Activated T-cell treated with anti-CD3 and anti-CD28 coated beads, Interleukin-2, amount 50 U/mL, for 1 hour (primary cell): ENCODE measurements at places on chromosomes 11 and 22.

- DNase-seq, result no peak
These were observed 21.6 kb downstream of the PPARA start for GRCh38 chr22:46171940-46172339.

GRCh38 chr22:25104367-25104766, 95.3 kb upstream of the CRYBB3 start:
- DNase-seq, result no peak

- no peak for DNase-seq
These were observed 39.5 kb upstream of the SLC1A2 start for GRCh38 chr11:35458846-35459245.

GRCh38 chr11:29490938-29491337, 525.9 kb downstream of the KCNA4 start:
- no peak for DNase-seq

- DNase-seq, result no peak
These were observed 15.0 kb upstream of the OR51M1 start for GRCh38 chr11:5368502-5369043.

DNA sequence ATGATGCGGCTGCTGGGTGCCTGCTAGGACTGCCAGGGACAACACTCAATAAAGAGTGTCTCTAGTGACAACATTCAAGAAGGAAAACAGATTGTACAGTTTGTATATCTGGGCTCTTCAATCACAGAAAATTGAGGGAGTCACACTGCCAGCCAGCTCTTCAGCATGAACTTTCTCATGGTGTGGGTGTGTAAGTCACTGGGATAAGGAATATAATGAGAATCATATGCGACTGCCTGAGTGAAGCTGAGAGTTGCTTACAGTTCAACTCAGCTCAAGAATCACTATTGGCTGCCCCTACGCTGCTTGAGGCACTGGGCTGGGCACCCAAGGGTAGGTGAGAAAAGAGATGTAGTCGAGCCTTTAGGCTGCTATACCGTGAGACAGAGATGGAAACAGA, 328.1 kb upstream of the PITPNB start:
- no peak for DNase-seq

DNA sequence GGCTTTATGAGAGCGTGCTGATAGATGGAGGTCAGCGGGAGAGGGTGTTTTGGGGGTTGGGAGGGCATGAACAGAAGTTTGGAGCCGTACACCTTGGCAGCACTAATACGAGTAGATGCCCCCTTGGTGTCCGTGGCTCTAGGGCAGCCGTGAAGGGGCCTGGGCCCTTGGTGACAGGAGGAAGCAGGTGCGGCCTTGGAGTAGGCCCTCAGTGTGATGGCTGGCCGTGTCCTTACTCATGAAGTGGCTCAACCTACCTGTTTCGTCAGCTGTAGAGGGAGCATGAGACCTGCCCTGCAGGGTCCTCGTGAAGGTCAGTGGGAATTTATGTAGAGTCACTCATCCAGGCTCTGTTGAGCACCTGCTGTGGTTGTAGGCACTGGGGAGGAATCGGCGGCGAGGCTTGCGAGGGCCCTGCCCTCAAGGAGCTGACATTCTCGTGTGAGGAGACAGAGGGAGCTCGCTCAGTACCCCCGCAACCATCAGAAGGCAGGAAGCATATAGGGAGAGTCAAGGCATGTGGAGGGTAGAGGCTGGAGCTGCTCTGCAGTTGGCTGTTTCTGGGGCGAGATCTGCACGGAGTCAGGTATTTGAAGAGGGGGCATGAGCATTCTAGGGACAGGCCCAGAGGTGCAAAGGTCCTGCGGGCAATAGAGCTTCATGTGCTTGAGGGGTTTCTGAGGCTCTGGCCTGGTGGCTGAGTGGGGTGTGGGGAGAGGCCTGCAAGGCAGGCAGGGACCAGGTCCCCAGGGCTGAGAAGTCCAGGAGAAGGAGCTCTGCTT, 39.6 kb downstream of the TBC1D22A start:
- DNase-seq, result no peak

GRCh38 chr22:46761017-46761416, 1.4 kb upstream of the TBC1D22A start:
- no peak for DNase-seq

DNA sequence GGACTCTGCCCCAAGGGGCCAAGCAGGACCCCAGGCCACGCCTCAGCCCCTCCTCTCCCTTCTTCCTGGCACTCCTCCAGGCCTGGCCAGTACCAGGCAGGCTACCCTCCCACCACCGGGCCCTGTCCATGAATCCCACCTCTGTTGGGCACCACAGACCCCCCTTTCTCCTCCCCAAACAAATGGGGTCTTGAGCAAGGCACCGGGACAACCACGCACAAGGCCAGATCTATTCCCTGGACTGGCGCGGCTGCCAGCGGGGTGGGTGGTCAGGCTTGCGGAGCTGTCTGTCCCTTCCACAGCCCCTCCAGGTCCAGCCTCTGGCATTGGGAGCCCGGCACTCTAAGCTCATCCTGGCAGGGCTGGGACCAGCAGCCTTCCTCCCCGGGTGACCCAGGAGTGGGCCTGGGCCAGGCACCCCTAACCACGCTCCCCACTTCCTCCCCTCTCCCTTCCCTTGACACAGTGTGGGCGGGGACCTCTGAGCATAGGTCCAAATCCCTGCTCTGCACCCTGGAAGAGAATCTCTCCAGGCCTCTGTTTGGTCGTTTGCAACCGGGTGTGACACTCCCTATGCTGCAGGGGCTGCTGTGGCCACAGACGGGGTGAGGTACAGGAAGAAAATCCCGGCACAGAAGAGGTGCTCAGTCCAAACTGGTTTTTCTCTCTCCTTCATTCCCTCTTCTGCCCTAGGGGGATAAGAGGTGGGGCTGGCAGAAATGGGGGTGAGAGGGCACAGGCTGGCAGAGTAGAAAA, 14.6 kb downstream of the ELFN2 start:
- no peak for DNase-seq

DNA sequence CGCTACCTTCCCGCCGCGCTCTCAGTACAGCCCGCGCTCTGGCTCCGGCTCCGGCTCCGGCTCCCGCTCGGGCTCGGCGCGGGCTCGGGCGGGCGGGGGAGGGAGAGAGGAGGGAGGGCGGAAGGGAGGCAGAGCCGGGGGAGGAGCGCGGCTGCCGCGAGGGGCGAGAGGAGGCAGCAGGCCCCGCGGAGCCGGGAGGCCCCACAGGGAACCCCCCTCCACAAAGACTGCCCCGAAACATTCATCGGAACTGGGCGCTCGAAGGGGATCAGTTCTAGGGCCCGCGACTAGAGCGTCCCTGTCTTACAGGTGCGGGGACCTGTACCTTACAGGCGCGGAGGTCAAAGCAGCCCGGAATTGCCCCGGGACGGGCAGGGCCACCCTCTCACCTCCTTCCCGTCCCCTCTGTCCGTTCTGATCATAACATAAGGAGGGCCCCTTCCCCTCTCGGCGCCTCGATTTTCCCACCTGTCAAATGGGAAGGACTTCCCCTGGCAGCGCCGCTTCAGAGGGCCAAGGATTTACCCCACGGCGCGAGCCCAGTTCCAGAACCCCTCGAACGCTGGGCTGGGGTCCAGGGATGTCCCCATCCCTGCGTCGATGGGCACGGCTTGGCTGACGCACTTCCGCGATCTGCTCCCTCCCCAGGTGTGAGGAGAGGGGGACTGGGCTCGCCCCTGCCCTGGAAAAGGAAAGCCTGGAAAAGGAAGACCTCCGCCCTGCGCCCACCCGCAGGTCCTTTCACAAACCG, at the start of gene SHISA8:
SHISA8 (minus strand) TSS at position 40 of the 751 bp plus-strand sequence. CDS start 407 bp downstream, outside the sequence.
- DNase-seq, result peak; percentile 72

DNA sequence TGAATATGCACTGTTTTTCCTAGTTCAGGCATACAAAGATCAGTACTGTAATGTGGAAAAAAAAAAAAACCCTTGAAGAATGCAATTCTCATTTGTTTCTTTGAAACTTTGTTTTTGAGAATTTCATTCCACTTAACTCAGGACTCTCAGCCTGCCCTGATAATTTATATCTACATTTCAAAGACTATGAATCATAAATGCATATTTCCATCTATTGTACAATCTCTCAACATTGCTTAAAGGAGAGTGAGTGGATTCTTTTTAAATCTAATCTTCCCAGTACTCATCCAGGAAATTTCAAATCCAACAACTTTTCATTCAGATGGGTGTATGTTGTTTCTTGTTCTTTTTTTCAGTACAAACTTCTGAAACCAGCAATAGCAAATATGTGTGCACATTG, 322.2 kb upstream of the DDI1 start:
- DNase-seq, result no peak

GRCh38 chr11:83162377-83162776, 5.4 kb downstream of the PCF11 start:
- DNase-seq, result no peak

DNA sequence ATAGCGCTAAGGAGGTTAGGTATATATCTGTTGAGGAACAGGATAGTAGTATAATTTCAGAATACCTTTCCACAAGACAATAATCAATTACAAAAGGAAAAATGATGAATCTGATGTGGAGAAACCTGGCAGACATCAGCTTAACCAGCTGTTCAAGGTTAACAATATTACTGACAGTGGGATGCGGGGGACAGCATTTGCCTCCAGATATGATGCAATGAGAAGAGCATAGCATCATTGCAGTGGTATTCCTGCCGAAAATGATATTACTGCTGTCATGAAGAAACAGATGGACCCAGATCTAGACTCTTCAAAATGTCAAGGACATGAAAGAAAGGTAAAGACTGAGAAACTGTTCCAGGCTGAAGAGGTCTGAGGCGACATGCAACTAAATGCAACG, 49.7 kb downstream of the RBFOX2 start:
- DNase-seq, result no peak

DNA sequence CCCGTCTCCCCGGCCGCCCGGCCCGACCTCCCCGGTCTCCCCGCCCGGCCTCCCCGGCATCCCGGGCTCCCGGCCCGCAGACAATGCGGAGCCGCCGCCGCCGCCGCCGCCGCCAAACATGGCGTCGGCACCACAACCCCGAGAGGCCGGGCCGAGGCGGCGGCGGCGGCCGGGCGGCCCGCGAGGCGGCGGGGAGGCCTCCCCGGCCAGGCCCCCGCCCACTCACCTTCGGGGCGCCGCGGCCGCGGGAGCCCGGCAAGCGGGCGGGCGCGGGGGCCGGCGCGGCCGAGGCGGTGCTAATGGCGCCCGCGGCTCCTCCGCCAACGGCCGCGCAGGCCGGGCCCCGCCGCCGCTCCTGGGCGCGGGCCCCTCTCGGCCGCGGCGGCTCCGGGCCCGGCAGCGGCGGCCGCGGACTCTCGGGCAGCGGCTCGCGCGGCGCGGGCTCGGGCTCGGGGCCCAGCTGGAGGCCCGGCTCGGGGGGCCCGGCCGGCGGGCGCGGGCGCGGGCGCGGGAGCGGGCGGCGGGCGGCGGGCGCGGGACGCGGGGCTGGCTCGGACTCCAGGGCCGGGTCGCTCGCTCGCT, 311 bp downstream of the BRD1 start:
- no peak for DNase-seq

GRCh38 chr22:50456466-50457234, 18.2 kb downstream of the SBF1 start:
- DNase-seq, result no peak

- no peak for DNase-seq
These were observed 8.8 kb downstream of the OSBPL5 start for GRCh38 chr11:3156282-3156660.

DNA sequence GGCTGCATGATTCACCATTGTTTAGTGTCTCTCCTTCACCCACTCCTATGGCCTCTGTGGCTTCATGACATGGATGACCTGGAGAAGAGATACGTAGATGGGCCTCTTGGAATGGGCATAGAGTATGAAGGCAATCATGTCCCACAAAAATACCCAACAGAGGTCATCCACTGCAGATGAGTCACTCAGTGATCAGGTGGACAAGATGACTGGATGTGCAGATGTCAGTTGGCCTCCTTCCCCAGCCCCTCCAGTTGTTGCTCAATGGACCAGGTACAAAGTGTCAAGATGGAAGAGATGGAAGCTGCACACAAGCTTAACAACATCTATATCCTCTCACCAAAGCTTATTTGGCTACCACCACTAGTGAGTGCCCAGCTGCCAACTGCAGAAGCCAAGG, 41.0 kb upstream of the CLPB start:
- no peak for DNase-seq

DNA sequence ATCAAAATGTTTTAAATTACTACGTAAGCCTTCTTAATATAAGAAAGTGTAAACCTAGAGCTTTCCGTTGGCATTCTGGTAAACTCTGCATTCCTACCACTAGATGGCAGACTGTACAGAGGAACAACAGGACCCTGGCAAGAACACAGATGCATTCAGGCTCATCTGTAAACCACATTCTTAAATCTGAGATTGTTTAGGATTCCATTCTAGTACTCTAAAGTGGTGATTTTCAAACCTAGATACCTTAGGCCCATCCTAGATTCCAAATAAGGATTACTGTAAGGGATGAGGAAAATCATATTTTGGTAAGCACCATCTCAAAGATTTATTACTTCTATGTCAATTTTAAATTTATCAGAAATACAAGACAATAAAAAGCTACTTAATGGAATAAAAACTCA, 26.9 kb downstream of the PICALM start:
- no peak for DNase-seq

DNA sequence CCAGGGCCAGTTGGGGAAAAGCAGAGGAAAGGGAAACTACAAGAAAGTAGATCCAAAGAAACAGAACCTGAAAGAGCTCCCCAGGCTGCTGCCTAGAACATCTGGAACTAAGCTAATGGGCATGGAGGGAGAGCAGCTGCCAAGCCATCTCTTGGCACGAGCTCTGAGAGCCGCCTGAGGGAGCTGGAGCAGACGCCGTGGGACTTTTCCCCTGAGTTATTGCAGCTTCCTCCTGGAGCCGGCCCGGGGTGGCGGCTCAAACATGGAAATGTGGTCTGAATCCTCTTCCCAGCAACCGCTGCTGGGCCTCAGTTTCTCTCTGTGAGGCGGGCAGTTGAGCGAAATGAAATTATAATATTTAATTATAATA, 41.8 kb downstream of the LIF start:
- DNase-seq, result no peak

- no peak for DNase-seq
These were observed 178.6 kb downstream of the DSCAML1 start for GRCh38 chr11:117618302-117618981.

GRCh38 chr22:43530349-43531201, 118.8 kb downstream of the MPPED1 start:
- DNase-seq, result no peak

GRCh38 chr22:45499746-45500145, 2.9 kb upstream of the FBLN1 start:
- no peak for DNase-seq

DNA sequence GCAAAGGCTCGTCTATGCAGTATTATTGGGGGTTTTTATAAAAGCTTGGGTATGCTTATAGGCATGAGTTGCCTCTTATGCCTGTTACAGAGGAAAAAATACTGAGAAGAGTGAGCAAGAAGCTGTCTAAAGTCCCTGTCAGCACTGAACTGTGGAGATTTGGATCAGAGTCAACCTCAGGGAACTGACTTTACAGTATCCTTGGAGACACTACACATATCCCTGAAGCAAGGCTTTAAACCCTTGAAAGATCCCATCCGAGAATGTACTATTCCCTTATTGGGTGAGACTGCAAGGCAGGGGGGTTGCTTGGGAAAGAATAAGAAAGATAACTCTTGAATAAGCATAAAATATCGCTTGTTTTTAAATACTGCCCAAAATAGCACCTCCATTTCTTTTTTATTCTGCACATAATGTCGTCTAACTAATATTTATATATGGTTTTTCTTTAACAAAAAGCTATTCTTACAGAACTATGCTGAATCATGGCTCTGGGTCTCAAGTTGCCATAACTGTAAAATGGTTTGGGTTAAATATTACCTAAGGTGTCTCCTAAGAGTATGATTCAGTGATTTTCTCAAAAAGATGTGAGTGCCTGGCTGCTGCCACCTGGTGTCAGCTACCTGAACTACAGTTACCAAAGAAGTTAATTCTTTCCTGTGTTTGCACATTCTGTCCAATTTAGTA, 1062.8 kb downstream of the DLG2 start:
- no peak for DNase-seq

GRCh38 chr22:46150655-46151477, 540 bp downstream of the PPARA start:
- DNase-seq, result peak; percentile 65
